ENCODE measurements at places on chromosomes 1 and 21. TPM values are rescaled to one million over a fixed set of nuclear protein-coding genes. Genes with fewer than 3 reads are reported as not detected.
A peak's percentile ranks its signal among the peaks of the same experiment; 100 is the strongest.

- H3K27me3 ChIP-seq, result no peaks in the 10 kb centered on the region
- H3K4me3 ChIP-seq, result no peak overlapping the region
- no peak overlapping the region for H3K27ac ChIP-seq
- peaks cover 26% of the 10 kb centered on the region for H3K36me3 ChIP-seq
- no peak for DNase-seq
- no peaks in the 10 kb centered on the region for H3K4me1 ChIP-seq
Observed at GRCh38 chr1:16459352-16459925, 18.9 kb downstream of the NECAP2 start.

DNA sequence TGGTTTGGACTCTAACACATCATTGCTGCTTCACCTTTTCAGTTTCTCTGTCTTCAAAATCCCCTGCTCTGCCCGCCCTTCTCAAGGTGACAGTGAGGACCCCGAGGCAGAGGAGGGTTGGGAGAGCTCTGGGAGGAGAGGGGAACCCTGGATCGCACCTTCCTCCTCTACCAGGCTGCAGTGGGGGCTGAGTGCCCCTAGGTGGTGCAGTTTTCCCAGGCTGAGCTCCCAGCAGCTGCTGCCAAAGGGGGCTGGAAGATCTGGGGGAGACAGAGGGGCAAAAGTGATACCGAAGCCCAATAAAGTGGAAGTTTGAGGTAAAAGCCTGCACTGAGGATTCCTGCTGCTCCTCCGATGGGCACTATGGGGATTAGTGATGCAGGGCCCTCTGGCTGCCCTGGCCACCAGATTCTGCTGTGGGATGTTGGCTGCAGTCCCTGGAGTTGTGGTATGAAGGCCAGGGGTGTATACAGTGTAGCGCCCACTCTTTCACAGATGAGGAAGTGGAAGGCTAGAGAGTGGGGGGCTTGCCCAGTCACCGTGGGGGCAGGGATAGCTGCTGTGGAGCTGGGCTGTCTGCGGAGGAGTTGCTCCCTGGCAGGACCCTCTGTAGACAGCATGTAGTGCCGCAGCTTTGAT is 40.7 kb upstream of the SCMH1 start:
- H3K36me3 ChIP-seq, result no peaks in the 10 kb centered on the region
- peaks cover 2% of the 10 kb centered on the region for H3K4me1 ChIP-seq

DNA sequence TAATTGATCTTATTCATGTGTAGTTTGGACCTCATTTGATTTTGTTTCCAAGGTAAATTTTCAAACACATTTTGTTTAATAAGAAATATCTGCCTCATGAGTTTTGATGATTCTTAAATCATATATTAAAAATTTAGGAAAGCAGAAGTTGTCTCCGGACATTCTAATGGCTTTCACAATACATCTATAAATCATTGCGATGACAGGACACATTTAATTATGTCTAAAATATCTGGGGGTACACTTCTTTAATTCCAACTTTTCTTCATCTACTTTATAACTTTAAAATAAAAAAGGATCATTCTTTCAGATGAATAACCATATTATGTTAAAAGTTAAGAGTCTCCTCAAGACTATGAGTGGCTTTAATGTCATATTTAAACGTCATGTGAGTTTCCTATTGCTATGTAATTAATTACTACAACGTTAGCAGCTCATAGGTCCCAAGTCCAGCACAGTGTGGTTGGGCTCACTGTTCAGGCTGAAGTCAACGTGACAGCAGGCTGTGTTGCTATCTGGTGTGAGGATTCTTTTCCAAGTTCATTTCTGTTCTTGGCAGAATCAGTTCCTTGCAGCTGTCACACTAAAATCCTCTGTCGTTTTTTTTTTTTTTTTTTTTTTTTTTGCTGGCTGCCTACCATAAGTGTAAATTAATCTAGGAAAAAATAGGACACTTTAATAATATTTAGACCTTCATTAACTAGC is 893.5 kb downstream of the LTN1 start:
- no peak overlapping the region for H3K4me3 ChIP-seq
- no peaks in the 10 kb centered on the region for H3K36me3 ChIP-seq
- peak; percentile 66 for DNase-seq
- no peaks in the 10 kb centered on the region for H3K27me3 ChIP-seq

DNA sequence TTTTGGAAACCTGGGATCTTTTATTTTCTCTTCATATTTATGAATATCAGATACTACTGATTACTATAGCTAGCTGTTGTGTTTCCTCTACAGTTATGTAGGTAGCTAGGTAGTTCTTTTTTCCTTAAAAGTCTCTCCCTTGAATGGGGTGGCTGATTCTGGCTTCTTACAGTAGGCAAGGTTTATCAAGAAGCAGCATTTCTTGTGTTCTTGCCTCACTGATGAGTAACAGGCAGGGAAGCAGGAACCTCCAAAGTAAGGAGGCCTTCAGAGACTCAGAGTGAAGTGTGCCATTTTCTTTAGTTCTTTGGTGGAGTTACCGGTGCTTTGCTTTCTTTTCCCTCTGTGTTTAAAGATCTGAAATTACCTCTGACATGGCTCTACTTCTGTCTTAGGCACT is 56.0 kb downstream of the ZMYM4 start:
- no peak for DNase-seq
- no peak overlapping the region for H3K27ac ChIP-seq
- no peaks in the 10 kb centered on the region for H3K27me3 ChIP-seq
- H3K4me3 ChIP-seq, result no peak overlapping the region

GRCh38 chr21:24693779-24694178 is 913.5 kb downstream of the MRPL39 start:
- H3K27ac ChIP-seq, result no peak overlapping the region
- no peaks in the 10 kb centered on the region for H3K36me3 ChIP-seq
- no peaks in the 10 kb centered on the region for H3K4me1 ChIP-seq
- H3K27me3 ChIP-seq, result no peaks in the 10 kb centered on the region

GRCh38 chr1:18924221-18924691 is 21.9 kb upstream of the ALDH4A1 start:
- H3K4me1 ChIP-seq, result peaks cover 24% of the 10 kb centered on the region
- peak overlapping the region; percentile 45 for H3K27ac ChIP-seq
- no peak overlapping the region for H3K4me3 ChIP-seq
- no peaks in the 10 kb centered on the region for H3K27me3 ChIP-seq

DNA sequence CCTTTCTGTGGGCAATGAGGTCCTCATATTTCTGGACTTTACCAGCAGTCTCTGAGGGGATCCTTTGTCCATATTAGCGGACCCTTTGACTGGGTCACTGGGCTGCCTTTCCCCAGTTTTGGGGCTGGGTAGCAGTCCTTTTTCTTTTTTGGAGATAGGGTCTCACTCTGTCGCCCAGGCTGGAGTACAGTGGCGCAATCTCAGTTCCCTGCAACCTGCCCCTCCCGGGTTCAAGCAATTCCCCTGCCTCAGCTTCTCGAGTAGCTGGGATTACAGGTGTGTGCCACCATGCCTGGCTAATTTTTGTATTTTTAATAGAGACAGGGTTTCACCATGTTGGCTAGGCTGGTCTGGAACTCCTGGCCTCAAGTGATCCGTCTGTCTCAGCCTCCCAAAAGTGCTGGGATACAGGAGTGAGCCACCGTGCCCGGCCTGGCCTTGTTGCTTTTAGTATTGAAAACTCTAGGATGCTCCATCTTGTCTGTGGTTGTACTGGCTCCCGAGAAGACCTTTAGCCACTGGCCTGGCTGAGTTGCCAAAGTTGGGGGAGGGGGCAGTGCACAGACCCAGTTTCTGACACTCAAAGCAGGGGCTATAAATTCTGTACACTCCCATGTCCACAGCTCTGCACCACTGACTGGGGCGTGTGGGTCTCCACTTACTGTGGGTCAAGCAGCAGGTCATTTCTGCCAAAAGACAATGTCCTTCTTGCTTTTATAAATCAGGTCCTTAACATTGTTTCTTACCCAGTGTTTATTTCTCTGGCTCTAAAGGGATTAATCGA is 33.1 kb downstream of the MAN1C1 start:
- H3K4me3 ChIP-seq, result no peak overlapping the region
- H3K36me3 ChIP-seq, result no peaks in the 10 kb centered on the region
- no peak for DNase-seq
- H3K4me1 ChIP-seq, result peaks cover 7% of the 10 kb centered on the region
- H3K27me3 ChIP-seq, result no peaks in the 10 kb centered on the region

DNA sequence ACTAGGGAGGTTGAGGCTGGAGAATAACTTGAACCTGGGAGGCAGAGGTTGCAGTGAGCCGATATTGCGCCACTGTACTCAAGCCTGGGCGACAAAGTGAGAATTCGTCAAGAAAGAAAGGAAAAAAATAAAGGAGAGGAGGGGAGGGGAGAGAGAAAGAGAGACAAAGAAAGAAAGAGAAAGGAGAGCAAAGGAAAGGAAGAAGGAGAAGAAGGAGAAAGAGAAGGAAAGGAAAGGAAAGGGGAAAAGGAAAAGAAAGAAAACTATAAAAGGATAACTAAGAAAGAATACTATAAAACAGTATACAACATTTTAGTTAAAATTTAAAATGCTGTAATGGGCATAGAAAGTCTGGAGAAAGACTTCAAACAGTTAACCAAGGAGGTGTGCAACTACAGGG is 33.6 kb downstream of the EIF4G3 start:
- no peaks in the 10 kb centered on the region for H3K36me3 ChIP-seq
- no peak for DNase-seq
- H3K4me3 ChIP-seq, result no peak overlapping the region
- H3K27ac ChIP-seq, result no peak overlapping the region

Gene RIIAD1
- not detected for total RNA-seq

DNA sequence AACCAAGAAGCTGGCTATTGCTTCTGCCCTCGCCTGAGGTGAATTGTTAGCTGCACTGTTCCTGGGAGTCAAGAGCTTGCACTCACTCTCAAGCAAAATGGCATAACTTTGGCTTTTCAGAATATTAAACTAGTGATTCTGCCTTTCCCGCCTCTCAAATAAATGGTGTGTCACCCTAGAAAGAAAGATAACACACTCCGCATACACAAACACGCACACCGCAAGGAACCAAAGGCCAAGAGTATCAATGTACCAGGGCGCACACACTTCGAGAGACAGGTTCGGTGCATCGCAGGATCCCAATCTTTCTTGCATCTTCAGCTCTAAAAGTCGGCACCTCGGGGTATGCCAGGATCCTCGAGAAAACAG is 470 bp upstream of the RTCA start:
- no peaks in the 10 kb centered on the region for H3K27me3 ChIP-seq
- peaks cover 8% of the 10 kb centered on the region for H3K36me3 ChIP-seq
- H3K4me1 ChIP-seq, result no peaks in the 10 kb centered on the region
- H3K27ac ChIP-seq, result peak overlapping the region; percentile 81
- no peak for DNase-seq

Gene DHX9
- 152 TPM for total RNA-seq

GRCh38 chr1:246768403-246769020 is 44.3 kb downstream of the SCCPDH start:
- DNase-seq, result no peak
- no peak overlapping the region for H3K27ac ChIP-seq
- H3K4me3 ChIP-seq, result no peak overlapping the region
- no peaks in the 10 kb centered on the region for H3K27me3 ChIP-seq
- no peaks in the 10 kb centered on the region for H3K4me1 ChIP-seq
- H3K36me3 ChIP-seq, result peaks cover 17% of the 10 kb centered on the region

GRCh38 chr1:86821956-86822355 is 92.0 kb downstream of the SELENOF start:
- H3K36me3 ChIP-seq, result no peaks in the 10 kb centered on the region
- DNase-seq, result peak; percentile 22
- no peak overlapping the region for H3K27ac ChIP-seq
- no peak overlapping the region for H3K4me3 ChIP-seq
- H3K27me3 ChIP-seq, result no peaks in the 10 kb centered on the region

GRCh38 chr21:24372506-24372905 is 1234.8 kb downstream of the MRPL39 start:
- DNase-seq, result no peak
- no peaks in the 10 kb centered on the region for H3K4me1 ChIP-seq
- no peaks in the 10 kb centered on the region for H3K36me3 ChIP-seq
- no peak overlapping the region for H3K27ac ChIP-seq
- no peak overlapping the region for H3K4me3 ChIP-seq

DNA sequence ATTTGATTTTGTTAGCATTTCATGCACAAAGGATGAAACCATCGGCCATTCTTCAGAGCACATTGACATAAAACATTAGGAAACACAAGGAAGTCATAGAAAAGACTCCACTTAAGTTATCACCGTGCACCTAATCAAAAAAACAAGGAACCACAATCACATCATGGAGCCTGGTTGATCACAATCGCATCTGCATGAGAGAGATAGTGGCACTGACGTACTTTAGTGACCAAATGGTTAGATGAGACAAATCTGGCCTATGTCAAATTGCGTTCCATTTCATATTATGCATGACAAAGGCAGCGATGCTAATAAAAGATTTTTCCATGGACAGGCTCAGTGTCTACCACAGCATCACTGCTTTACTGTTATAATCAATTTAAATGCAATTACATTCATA is 571.8 kb upstream of the ADGRL2 start:
- H3K4me3 ChIP-seq, result no peak overlapping the region
- no peak overlapping the region for H3K27ac ChIP-seq
- no peaks in the 10 kb centered on the region for H3K27me3 ChIP-seq
- no peaks in the 10 kb centered on the region for H3K4me1 ChIP-seq

GRCh38 chr1:26862781-26863684 is at the start of gene SFN:
Gene SFN, plus strand, starts transcription at chr1:26863149. Its CDS starts 64 bp downstream, at chr1:26863213.
- H3K27ac ChIP-seq, result no peak within 1 kb of the TSS
- DNase-seq, result peak; percentile 22
- no peaks in the 10 kb centered on the region for H3K36me3 ChIP-seq
- H3K4me1 ChIP-seq, result peaks cover 5% of the 10 kb centered on the region
- H3K27me3 ChIP-seq, result no peaks in the 10 kb centered on the region
- peak within 1 kb of the TSS; percentile 87 for H3K4me3 ChIP-seq

Gene MAD2L2
- total RNA-seq, result 36.8 TPM

DNA sequence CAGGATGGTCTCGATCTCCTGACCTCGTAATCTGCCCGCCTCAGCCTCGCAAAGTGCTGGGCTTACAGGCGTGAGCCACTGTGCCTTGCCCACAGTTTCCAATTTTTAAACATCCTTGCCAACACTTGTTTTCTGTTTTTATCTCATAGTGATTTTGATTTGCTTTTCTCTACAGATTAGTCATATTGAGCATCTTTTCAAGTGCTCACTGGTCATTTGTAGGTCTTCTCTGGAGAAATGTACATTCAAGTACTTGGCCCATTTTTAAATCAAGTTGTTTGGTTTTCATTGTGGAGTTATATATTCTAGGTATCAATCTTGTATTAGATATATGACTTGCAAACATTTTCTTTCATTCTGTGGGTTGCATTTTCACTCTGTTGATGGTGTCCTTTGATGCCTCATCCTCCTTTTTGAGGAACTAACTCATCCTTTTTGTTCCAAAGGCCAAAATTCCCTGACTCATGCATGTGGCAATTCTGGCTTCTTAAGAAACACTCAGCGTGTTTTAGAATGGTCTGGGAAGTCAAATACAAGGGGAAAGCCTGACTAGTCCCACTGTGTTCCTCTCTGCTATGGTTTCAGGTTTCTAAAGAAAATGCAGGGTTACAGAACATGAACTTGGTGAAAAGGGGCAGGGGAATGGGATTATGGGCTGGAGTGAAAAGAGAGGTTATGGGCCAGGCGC is 37.3 kb downstream of the PTAFR start:
- H3K27me3 ChIP-seq, result no peaks in the 10 kb centered on the region
- no peak overlapping the region for H3K27ac ChIP-seq
- DNase-seq, result no peak

GRCh38 chr1:9687874-9688582 is 36.5 kb downstream of the PIK3CD start:
- no peaks in the 10 kb centered on the region for H3K4me1 ChIP-seq
- no peaks in the 10 kb centered on the region for H3K36me3 ChIP-seq
- no peaks in the 10 kb centered on the region for H3K27me3 ChIP-seq
- no peak overlapping the region for H3K27ac ChIP-seq

All from kidney (tissue), 22 donors.